ENCODE measurements at places on chromosomes 7 and 10. TPM values are rescaled to one million over a fixed set of nuclear protein-coding genes. Genes with fewer than 3 reads are reported as not detected.

DNA sequence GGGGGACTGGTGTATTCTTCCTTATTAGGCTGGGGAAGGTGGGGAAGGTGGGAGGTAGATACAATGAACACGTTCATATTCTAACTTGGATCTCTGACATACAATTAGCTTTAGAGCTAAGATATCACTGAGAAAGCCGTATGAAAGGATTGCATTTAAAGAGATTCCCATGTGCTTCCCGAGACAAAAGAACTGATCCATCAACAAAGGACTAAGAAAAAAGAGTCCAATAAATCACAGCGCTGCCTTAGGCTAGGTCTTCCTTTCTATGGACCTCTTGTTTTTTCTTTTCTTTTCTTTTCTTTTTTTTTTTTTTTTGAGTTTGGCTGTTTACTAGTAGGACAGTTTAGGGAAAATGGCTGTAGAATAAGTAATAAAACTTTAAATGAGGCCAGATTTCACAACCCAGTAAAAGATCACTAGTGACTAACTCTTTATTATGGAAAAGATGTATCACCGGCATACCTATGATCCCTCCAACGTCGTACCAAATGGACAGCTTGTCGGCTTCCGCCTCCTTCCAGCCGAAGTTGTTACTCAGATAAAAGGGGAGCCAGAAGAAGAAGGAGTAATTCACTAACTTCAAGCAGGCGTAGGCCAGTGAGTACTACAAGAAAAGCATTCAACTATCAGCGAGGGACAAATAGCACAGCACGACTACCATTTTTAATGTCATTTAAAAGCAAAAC, 50.0 kb downstream of the SLC37A3 start:
- no peak for DNase-seq

- DNase-seq: no peak
Measured at GRCh38 chr7:2937701-2938513, 93.8 kb upstream of the GNA12 start.

DNA sequence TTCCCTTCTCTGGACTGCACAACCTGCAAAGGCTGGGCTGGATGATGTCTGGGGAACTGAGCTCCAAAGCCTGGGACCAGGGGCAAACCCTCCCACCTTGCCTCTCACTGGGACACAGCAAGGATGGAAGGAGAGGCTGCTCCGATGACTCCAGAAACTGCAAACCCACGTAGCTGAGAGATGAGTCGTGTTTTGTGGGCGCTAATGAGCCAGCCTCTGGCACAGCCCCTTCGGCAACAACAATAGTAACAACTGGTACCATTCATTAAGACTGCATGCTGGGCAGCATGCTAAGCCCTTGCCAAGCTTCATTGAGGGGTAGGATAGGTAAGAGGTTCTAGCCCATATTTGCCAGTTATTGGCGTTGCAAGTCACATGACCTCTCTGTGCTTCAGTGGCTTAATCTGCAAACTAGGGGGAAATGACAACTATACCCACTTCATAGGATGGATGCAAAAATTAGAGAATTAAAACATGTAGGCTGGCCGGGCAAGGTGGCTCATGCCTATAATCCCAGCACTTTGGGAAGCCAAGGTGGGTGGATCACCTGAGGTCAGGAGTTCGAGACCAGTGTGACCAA, 145.9 kb downstream of the SH3PXD2A start:
- no peak for DNase-seq

DNA sequence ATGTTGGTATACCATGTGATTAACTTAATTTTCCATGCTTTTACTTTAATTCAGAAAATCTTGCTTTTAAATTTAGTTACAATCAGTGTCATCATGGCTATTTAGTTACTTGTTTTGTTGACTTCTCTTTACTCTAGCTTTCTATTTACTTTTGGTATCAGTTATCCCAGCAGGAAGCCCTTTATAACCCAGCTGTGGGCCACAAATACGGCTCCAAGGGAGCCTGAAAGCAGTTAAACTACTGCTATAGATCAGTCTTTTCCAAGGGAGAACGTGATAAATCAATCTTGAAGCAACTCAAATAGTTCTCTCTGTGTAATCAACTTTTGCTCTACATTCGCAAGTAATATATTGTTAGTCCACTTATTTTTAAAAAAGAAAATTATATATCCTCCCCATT, 287.4 kb downstream of the CACNA2D1 start:
- DNase-seq: no peak

DNA sequence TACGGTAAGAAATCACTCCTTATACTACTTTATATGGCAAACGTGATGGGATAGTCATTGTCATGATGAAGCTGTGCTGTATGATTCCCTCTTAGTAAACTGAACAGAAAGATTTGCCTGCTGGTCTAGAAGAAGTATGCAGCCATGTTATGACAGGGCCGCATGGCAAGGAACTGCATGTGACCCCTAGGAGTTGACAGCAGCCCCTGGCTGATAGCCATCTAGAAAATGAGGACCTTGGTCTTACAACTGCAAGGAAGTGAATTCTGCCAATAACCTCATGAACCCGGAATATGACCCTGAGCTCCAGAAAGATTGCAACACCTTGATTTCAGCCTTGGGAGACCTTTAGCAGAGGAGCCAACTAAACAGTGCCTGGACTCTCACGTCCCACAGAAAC, 193.3 kb downstream of the SEMA3E start:
- no peak for DNase-seq

DNA sequence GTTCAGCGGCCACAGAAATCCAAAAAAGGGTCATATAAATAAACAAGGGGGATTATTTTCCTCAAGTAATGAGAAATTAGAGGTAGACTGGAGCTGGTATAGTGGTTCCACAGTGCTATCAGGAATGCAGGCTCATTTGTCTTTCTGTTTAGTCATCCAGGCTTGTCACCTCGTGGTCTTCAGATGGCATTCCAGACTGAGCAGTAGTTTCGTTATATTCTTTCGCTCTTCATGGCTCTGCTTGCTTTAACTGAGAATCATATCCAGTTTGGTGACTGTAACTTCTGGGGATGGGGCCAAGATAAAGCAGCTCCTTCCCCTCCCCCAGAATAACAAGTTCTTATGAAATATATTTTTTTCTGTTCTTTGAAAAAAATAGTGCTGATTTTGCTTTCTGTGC, 9.5 kb downstream of the ANKIB1 start:
- DNase-seq: no peak

WDR86 gene
- 0.75 TPM for total RNA-seq

RADIL gene
- total RNA-seq: 0.25 TPM

LIPN gene
- total RNA-seq: 0.25 TPM

POLD2 gene
- 85.0 TPM for total RNA-seq

All from liver (tissue), 10 donors.